Amniotic stem cell (primary cell): ENCODE measurements at places on chromosomes 6 and 20.

GRCh38 chr20:43515628-43516027 is 8.1 kb downstream of the L3MBTL1 start:
- DNase-seq: no peak

- no peak for DNase-seq
These were observed 149.4 kb downstream of the DHX35 start for GRCh38 chr20:39111359-39112177.

GRCh38 chr6:158703111-158703836 is 53.4 kb downstream of the SYTL3 start:
- no peak for DNase-seq

DNA sequence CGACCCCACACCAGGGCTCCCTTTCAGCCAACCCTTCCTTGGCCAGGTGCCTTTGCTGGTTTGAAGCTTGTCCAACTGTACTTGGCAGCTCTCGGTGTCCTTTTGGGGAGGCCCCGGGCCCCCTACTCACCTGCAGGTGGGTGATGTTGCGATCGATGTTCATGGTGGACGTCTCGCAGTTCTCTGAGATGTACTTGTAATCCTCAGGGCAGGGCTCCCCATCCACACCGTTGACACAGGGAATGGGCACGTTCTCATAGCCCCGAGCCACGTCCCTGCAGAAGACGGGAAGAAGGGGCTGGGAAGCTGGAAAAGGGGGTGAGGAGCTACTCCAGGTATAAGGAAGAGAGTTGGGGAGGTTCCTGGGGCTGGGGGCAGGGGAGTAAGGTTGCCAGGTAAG is 4.9 kb upstream of the SLC44A4 start:
- DNase-seq: no peak

- DNase-seq: no peak
These were observed 44.4 kb upstream of the SIM1 start for GRCh38 chr6:100509101-100509500.

GRCh38 chr20:217266-217665 is 9.8 kb upstream of the DEFB129 start:
- no peak for DNase-seq

DNA sequence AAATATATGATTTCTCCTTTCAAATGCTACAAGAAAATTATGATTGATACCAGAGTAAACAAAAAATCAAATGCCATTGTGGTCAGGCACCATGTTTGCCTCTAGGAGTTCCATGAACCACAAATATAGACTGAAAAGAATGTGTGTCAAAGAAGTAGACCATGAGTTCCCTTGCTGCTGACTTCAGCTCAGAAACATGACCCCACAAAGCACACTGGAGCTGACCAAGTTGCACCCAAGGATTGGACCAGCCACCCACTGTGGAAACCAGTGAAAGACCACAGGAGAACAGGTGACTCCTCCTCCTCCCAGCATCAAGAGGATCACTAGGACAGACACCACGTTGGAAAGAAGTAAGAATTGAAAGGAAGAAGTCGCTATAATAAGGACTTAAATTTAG is 90.8 kb upstream of the TENT5A start:
- DNase-seq: no peak

- DNase-seq: no peak
These were observed 66.6 kb upstream of the CCN6 start for GRCh38 chr6:111987295-111987694.

DNA sequence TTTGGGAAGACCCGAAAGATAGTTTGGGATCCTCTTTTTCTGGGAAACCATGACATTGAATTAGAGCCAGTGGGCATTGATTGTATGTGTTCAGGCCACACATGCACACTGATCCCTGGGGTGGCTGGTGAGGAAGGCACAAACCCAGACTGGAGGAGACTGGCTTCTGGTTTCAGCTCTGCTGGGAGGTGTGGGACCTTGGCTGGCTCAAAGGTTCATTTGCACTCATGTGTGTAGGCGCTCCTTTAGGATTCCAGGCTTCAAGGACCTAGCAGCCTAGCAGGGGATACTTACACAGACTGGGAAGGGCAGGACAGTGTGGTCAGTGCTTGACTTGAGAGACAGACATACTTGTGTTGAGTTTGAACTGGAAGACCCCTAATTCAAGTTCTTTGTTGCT is 7.2 kb downstream of the RIN2 start:
- no peak for DNase-seq

DNA sequence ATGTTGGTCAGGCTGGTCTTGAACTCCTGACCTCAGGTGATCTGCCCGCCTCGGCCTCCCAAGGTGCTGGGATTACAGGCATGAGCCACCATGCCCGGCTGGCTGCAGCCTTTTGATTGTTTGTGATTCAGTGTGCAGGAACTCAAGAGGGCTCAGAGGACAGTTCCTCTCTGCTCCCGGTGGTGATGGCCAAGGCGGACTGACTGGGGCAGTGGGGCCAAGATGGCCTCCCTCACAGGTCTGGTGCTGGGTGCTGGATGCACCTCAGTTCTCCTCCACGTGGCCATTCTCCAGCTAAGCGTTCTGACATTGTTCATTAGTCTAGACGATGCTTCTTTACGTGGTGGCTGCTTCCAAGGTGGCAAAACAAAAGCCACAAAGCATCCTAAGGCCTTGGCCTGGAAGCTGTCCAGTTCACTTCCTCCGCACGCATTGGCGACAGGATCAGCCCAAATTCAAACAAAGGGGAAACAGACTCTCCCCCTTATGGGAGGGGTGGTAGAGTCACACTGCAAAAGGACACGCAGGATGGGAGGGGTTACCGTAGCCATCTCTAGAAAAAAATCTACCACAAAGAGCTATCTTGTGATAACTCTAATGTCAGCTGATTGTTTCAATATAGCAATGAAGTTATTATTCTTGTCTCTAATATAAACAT is 146.9 kb downstream of the FOXC1 start:
- DNase-seq: no peak

DNA sequence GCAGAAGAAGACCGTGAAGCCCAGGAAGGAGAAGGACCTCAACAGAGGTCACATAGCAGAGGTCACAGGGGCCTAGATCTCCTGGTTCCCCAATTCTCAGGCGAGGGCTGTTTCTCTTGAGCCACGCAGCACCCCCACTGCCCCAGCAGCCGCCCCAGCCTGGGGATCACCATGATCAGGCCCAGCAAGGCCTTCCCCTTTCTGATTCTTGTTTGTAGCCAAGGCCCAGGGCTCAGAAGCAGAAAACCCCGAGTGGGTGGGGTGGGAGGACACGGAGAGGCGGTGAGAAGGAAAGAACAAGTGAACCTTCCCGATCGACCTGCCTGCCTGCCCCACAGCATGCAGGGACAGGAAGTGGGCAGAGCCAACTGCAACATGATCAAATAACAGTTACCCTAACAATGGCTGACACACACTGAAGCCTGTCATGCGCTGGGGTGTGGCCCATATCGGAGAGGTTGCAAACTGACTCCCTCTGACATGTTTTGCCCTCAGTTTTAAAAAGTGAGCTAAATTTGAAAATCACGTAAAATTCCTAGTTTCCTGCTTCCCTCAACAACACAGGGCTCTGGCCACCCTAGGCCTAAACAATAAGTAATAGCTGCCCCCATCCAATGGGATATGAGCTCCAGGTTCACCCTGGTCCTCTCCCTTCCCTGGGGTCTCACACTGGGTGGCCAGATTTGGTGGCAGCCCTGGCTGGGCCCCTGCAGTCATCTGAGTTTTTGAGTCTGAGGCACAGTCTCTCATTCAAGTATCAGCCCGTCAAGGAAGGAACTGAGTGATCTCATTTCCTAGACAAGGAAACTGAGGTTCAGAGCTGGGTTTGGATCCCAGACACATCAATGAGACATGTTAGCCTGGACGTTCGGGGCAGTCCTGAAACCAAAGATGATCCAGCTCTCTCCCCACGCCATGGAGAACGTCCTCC is 6.5 kb downstream of the PEDS1 start:
- no peak for DNase-seq

DNA sequence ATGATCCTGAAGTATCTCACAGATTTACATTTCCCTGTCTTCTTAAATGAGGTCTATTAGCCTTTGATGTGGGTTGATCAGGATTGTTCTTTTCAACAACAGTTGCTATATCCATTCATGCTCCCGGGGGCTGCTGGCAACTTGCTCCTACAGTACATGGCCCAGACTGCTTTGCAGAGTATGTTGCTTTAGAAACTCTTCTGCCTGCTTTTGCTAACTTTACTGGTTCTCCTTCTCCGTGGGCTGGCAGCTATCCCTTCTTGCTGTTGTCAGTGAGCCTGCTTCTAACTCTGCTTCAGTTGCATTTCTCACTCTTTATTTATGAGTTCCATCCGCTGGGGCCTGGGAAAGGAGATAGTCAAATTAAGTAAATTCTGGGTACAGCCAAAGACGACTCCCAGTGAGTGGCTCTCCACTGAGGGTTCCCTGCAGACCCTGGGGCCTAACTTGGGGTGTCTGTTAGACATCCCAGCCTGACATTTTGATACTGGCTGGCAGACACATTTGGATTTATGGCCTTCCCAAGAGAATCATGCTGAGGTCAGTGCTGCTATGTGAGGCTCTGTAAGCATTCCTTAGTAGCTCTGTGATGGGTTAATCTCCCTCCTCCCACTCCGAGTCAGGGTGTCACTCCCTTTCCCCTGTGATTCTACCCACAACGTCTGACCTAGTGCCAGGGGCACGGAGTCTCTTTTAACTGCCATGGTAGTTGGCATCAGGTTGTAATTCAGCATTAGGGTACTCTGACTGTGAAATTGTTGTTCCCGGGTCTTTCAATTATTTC is 73.6 kb downstream of the SLX4IP start:
- no peak for DNase-seq

GRCh38 chr6:53044071-53044470 is 21.1 kb upstream of the FBXO9 start:
- peak; percentile 34 for DNase-seq

GRCh38 chr6:126907312-126907711 is 211.2 kb upstream of the RSPO3 start:
- no peak for DNase-seq

DNA sequence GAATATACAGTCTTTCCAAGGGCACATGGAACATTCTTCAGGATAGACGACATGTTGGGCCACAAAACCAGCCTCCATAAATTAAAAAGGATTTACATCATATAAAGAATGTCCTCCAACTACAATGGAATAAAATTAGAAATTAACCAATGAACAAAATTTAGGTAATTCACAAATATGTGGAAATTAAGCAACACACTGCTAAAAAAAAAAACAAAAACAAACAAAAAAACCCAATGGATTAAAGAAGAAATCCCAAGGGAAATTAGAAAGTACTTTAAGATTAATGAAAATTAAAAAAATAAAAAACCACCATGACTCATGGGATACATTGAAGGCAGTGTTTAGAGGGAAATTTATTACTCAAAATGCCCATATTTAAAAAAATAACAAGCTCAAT is 21.4 kb upstream of the NT5E start:
- DNase-seq: no peak

DNA sequence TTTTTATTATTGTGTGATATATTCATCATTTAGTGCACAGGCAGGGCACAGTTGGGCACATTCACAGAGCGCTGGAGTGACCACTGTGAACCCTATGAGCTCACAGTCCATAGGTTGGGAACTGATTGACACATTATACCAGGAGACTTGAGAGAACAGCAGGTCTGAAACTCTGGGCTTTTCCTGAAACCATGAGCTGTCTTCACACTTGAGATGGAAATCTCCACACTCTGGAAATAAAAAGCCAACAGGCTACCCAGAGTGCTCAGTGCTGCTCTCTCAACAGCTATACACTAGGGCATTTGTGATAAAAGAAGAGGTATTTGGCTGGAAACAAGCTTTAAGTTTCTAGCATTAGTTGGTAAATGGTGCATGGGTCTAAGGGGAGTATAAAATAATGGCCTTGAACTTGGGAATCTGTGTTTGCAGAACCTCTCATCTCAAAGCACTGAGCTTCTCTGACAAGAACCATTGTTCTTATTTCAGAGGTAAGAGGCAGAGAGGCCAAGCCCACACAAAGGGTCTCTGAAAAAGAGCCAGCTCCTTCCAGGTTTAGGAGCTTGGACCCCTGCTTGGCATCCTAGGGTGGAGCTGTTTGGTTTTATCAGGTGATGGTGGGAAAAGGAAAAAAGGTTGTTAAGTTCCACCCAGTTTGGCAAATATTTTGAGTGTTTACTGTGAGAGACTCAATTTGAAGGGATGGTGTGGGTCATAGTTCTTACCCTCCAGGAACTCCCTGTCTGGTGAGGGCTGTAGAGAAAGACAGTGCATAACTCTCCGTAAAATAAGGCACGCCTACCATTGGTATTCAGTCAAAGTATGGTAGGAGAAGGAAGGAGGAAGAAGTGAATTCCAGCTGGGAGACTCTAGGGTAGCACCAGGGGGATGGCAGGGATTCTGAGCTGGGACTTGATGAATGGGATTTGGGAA is 14.5 kb downstream of the CHMP4B start:
- no peak for DNase-seq

DNA sequence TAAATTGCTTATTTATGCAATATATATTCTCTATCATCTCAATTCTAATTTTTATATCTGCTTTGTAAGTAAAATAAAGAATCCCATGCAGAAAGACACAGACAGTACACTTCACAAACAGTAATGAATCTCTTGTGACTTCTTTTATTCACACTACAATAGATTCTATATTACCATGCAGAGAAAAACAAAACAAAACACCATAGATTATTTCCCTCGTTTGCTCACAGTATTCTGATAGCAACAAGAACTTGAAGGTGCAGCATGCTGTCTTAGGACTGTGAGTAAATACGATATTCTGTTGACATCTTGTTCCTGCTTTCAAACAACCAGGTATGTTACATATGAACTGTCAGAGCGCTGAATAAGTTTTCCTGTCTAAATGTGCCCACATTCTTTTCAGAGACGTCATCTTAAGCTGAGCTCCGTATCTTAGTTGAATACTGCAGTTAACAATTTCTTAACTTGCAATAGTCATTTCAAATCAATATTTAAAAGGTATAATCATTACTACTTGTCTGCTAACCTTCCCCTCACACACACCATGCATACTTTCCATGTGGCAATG is 140.1 kb downstream of the BTBD9 start:
- DNase-seq: no peak

DNA sequence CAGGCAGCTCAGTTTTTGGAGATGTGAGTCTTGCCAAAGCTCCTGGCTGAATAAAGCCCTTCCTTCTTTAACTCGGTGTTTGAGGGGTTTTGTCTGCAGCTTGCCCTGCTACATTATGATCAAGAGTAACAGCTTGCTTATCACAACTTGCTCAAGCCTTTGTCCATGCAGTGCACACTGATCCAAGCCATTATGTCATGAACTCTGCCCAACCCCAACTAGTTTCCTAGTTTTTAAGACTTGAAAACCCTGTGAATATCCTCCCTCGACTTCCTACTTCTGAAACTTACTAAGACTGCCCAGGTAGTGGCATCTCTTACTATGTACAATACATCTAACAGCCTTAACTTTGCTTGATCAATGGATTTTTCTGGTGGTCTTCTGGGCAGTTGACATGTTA is 50.3 kb upstream of the ADGRF4 start:
- no peak for DNase-seq

- DNase-seq: peak; percentile 76
These were observed at the start of gene DSE for GRCh38 chr6:116370760-116371119. Gene DSE, plus strand, starts transcription at chr6:116370947. Its CDS starts 28,304 bp downstream, at chr6:116399251.

GRCh38 chr6:127439718-127440117 is 19.5 kb downstream of the KIAA0408 start:
- no peak for DNase-seq

DNA sequence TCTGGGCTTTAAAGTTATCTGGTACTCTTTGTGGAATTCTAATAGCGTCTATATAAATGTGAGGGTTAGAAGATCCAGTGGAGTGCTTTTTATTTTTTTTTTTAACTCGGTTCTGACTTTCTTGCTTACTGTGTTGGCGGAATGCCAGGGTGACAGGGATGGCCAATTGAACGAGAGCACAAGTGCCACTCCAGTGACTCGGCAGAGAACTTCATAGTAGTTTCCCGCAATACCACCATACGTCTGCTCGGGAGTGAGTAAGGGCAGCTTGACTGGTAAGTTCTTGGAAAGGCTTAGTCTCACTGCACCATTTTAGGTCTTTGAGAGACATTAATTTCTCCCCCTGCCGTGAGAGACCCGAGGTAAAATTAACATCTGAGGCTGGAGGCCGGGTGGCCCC is 49.4 kb upstream of the TULP1 start:
- DNase-seq: no peak
